Dermis microvascular lymphatic vessel endothelial cell (primary cell): ENCODE measurements at places on chromosomes 2 and 18. TPM values are rescaled to one million over a fixed set of nuclear protein-coding genes. Genes with fewer than 3 reads are reported as not detected.

Gene POTEC
- not detected in 2 replicates for total RNA-seq

Gene RIT2
- total RNA-seq = not detected in 2 replicates

Gene CELF4
- 0.13 and 0.25 TPM in 2 replicates for total RNA-seq

Gene CPS1
- total RNA-seq = 0.51 and 3.1 TPM in 2 replicates

Gene MAB21L4
- total RNA-seq = not detected in 2 replicates

Gene RNU2-63P
- total RNA-seq = 99.9 TPM in 1 of 2 replicates, not detected in the other

Gene LIPG
- 1.3 and 4.2 TPM in 2 replicates for total RNA-seq

Gene CD8B2
- not detected in 2 replicates for total RNA-seq

Gene MPP4
- total RNA-seq = 0.76 and 1.5 TPM in 2 replicates

Gene POTEI
- total RNA-seq = 0.25 and 0.26 TPM in 2 replicates

Gene B4GALT6
- 5.3 and 5.5 TPM in 2 replicates for total RNA-seq

Gene RNF152
- total RNA-seq = 83.6 and 125 TPM in 2 replicates

Gene ACMSD
- not detected in 2 replicates for total RNA-seq

Gene RGPD6
- 19.2 and 27.0 TPM in 2 replicates for total RNA-seq

Gene RESP18
- not detected in 2 replicates for total RNA-seq

Gene FOXI3
- not detected in 2 replicates for total RNA-seq

Gene DSC3
- total RNA-seq = under 0.01 TPM in 2 replicates

Gene MCFD2
- 182 and 227 TPM in 2 replicates for total RNA-seq

Gene FZD7
- total RNA-seq = under 0.01 and 0.13 TPM in 2 replicates

Gene OLA1
- total RNA-seq = 58.5 and 72.4 TPM in 2 replicates

Gene DTNB
- total RNA-seq = 4.9 and 5.3 TPM in 2 replicates

Gene RBM44
- 0.26 and 0.38 TPM in 2 replicates for total RNA-seq

Gene PLEKHM3
- total RNA-seq = 7.2 and 11.1 TPM in 2 replicates

Gene AMMECR1L
- total RNA-seq = 12.2 and 16.3 TPM in 2 replicates

Gene B3GNT7
- total RNA-seq = 7.2 and 19.1 TPM in 2 replicates

Gene AOX1
- 0.76 and 5.4 TPM in 2 replicates for total RNA-seq

Gene MYO5B
- 0.25 and 0.51 TPM in 2 replicates for total RNA-seq

Gene RIF1
- 22.4 and 23.2 TPM in 2 replicates for total RNA-seq

Gene TUBA4B
- total RNA-seq = not detected in 2 replicates

Gene NTSR2
- not detected in 2 replicates for total RNA-seq

Gene NEU4
- total RNA-seq = 0.13 TPM in 1 of 2 replicates, not detected in the other

Gene RPRM
- not detected in 2 replicates for total RNA-seq

Gene LIMS3
- 7.8 and 17.2 TPM in 2 replicates for total RNA-seq

Gene NCL
- 107 and 139 TPM in 2 replicates for total RNA-seq

Gene CDH2
- total RNA-seq = 0.90 and 1.8 TPM in 2 replicates

Gene ASXL2
- 4.1 and 7.2 TPM in 2 replicates for total RNA-seq

Gene BOD1L2
- not detected in 2 replicates for total RNA-seq

Gene MARCO
- not detected in 2 replicates for total RNA-seq

Gene UGT1A10
- total RNA-seq = not detected in 2 replicates

Gene FARP2
- 29.4 and 37.0 TPM in 2 replicates for total RNA-seq

Gene DNAJC5G
- 0.39 and 1.0 TPM in 2 replicates for total RNA-seq

Gene EVX2
- total RNA-seq = not detected in 2 replicates

Gene CCDC74A
- total RNA-seq = 2.2 and 2.5 TPM in 2 replicates
